Dorsolateral prefrontal cortex (tissue), 122 donors: ENCODE measurements at places on chromosomes 6 and 20.
A peak's percentile ranks its signal among the peaks of the same experiment; 100 is the strongest.

- DNase-seq: no peak
Observed at GRCh38 chr6:7085911-7086310, 21.9 kb upstream of the RREB1 start.

GRCh38 chr6:74510878-74511277 lies 695.0 kb downstream of the COL12A1 start:
- DNase-seq: no peak

GRCh38 chr20:11063444-11063843 lies 389.6 kb upstream of the JAG1 start:
- no peak for DNase-seq

- DNase-seq: no peak
Observed at GRCh38 chr20:40982415-40983145, 46.0 kb upstream of the TOP1 start.

- DNase-seq: no peak
Observed at GRCh38 chr6:10719296-10719963, 3.4 kb upstream of the TMEM14C start.

DNA sequence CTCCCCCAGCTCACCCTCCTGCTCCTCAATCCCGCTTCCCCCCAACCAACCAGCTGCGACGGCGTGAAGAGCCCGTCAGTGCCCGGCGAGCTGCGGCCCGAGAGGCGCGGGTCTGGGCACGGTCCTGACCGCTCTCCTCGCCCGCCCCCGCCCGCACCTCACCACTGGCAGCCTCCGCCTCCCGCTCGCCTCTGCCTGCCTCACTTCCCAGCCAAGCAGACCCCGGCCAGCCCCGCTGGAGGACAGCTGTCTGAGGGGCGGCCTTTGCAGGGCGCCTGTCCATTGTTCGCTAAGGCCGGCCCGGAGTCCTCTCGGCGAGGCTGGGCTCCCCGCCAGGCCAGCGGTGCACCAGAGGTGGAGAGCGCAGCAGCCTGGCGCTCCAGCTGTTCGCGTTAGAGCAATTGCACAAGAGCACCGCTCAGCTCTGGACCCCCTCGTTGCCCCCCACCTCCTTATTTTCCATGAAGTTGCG lies 1.3 kb downstream of the SOBP start:
- peak; percentile 31 for DNase-seq

DNA sequence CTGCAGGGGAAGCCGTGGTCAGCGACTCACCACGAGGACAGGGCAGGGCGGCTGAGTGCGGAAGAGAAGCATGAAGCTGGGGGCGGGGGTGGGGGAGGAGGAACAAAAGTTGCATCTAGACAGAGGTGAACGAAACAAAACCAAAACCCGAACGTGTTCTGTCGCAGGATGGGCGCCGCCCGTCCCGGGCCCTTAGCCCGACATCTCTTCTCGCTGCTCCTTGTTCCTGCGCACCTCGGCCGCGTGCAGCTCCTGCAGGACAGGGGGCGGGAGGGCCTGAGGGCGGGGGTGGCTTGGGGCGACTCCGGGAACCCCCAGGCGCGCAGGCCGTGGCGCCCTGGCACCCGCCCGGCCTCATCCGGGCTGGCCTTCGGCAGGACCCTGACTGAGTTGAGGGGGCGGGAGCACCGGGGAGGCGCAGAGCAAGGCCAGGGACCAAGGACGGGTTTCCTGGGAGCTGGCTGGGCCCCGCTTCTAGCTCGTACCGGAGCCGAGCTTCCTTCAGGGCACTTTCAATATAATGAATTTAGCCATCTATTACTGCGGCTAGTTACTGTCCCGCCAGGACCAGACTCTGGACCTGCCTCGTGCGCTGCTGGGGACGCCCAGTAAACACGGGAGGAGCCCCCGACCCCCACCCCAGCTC lies 12.0 kb downstream of the STMN3 start:
- no peak for DNase-seq

DNA sequence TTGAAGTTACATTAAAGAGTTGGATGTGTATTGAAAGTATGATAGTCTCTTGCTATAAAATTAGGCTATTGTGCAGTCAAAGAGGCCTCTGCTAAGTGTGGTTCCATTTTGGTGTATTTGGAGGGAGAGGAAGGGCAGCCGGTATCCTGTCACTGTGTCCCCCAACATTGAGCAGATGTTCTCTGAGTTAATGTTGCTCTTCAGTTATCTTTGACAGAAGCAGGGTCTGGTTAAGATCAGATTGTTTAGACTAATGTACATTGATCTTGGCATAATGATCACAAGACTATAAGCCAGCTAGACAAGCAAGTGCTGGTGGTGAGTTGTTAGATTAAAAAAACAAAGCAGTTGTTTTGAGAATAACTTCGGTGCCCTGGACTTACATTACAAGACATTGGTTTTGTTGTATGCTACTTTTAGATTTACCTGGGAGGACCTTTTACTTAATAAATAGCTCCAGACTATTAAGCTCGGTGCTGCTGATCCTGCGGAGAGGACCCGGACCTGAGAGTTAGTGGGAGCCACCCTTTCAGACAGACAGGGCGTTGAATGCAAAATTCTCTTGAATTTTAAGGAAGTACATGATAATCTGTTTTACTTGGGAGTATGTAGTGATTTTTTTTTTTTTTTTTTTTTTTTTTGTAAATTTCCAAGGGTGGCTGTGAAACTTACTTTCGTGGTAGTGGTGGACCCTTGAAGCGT lies 97.8 kb downstream of the JARID2 start:
- no peak for DNase-seq

DNA sequence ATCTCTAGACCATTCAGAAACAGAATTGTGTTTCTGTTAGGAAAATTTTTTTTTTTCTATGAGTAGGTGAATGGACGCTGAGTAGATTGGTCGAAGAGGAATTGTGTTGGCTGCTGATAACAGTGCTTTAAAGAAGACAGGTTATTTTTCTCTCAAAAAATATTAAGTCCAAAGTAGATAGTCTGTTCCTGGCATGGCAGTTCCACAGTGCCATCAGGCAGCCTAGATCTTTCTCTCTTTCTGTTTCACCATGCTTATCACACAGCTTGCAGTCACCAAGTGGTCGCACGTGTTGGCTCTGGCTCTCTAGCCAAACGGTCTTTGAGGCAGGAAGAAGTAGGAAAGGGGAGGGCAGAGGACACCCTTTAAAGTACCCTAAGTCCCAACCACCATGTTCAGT lies 22.4 kb upstream of the SERINC3 start:
- DNase-seq: no peak

GRCh38 chr6:9647599-9647998 lies 767.3 kb downstream of the TFAP2A start:
- no peak for DNase-seq

DNA sequence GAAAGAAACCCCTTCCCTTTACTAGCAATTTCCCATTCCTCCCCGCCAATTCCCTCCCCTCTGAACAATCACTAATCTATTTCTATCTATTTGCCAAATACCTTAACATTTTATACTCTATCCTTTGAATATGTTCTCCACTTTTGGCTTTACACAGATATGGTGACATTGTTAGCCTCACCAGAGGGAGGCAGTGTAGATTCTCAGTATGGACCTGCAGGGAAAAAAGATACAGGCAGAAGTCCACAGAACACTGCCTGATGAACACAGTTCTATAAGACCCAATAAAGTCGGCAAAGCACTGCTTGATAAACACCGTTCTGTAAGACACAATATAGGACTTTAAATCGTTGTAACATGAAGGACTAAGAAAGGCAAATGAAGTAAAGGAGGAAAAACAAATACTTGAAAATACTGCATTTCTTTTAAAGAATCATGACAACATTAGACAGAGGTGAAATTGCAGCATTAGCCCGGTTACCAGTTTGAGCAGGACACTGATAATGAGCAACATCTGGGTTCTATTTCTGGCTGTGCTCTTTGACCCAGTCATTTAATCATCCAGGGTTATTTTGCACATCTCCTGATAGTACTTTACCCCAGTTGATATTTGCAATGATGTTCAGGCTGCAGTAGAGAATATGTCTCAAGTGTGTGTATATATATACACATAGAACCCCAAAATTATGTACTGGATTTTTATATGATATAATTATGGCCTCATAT lies 296.8 kb downstream of the UTRN start:
- no peak for DNase-seq

DNA sequence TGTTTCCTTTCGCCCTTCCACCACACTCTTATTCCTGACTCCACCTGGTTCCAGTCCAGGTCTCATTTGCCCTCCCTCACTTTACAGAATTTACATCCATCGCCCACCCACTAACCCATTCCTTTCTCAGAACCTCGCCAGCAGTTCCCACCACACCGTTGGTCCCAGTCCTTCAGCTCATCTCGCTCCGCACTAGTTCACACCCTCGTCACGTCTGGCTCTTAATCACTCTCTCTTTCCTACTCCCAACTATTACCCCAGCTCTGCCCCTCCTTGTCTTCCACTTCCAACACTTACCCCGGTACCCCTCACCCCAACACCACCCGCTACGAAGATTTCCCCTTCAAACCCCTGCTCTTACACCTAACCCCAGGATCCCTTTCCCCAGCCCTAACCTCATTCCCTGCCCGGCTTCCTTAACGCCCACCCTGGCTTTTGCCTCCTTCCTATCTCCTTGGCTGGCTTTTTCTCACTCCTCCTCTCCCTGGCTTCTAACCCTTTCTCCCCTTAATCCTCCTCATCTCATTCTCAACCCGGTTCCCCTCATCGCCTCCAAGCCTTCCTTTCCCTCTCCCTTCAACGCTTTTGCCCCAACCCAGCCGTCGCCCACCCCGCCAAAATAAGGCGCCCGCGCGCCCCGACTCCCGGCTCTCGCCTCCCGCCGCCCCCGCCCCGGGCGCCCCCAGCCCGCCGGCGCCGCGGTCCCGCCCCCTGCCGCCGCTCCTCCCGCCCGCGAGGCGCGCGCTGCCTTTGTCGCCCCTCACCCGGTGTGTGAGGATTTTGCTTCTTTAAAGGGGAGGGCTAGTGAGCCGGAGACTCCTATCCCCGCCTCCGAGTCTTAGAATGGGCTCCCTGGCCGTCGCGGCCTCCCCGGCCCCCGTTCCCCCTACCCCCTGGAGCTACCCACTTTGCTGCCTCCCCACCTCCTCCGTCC lies 542 bp downstream of the USP49 start:
- no peak for DNase-seq

DNA sequence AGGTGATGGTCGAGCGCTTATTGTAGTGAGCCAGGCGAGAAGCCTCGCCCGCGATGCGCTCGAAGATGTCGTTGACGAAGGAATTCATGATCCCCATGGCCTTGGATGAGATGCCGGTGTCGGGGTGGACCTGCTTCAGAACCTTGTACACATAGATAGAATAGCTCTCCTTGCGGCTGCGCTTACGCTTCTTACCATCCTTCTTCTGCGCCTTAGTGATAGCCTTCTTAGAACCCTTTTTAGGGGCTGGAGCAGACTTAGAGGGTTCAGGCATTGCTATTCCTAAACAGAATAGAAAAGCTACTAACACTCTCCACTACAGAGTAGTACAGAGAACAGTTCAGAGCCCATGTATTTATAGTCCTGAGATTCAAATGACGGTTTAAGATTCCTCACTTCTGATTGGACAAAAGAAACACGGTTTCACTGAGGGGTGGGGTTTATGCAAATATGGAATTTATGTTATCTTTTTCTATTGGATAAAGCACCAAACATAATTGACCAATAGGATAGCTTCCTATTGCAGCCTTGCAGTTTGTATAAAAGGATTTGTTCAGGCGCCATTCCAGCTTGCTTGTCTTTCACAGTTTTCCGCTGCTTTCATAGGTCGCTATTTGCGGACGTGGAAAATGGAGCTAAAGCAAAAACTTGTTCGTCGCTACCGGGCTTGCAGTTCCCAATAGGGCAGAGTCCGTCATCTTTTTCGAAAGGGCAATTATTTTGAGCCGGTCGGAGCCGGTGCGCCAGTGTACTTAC lies 43.7 kb upstream of the HFE start:
- DNase-seq: peak; percentile 61

- no peak for DNase-seq
Observed at GRCh38 chr6:129865013-129865412, 3.9 kb upstream of the TMEM244 start.

DNA sequence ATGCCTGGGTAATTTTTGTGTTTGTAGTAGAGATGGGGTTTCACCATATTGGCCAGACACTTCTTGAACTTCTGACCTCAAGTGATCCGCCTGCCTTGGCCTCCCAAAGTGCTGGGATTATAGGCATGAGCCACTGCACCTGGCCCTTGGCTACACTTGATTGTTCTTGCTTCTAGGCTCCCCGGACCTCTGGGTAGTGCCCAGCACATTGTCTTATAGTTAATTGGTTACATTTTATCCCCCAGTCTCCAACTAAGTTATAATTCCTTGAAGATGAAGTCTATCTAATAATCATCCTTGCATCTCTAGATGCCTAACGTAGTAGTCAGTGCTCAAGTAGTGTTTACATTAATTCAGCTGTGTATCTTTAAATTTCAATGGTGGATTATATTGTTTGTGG lies 11.8 kb downstream of the SMPDL3A start:
- no peak for DNase-seq

GRCh38 chr6:99458319-99458718 lies 33.2 kb upstream of the PNISR start:
- DNase-seq: no peak

- no peak for DNase-seq
Observed at GRCh38 chr6:35582315-35582714, 69.6 kb upstream of the TULP1 start.

DNA sequence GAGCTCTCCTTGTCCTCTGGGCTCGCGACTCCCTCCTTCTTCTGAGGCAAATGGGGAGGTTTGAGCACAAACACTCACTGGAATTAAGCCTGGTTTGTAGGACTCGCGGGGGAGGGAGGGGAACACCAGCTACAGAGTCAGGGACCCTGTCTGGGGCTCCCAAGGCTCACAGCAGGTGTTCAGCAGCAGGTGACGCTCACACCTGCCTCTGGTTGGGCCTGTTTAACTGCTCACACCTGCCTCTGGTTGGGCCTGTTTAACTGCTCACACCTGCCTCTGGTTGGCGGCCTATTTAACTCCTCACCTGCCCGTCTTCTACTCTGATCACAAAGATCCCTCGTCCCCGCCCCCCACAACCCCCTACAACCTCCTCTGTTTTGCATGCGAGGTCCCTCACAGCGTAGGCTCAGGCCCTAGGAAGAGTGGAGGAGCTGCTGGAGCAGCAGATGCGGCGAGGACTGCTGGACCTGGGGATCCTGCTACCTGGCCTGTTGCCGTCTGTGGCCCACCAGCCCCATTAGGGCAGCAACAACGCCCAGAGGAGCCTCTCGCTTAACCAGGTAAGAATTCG lies 181.9 kb downstream of the ERMARD start:
- no peak for DNase-seq

DNA sequence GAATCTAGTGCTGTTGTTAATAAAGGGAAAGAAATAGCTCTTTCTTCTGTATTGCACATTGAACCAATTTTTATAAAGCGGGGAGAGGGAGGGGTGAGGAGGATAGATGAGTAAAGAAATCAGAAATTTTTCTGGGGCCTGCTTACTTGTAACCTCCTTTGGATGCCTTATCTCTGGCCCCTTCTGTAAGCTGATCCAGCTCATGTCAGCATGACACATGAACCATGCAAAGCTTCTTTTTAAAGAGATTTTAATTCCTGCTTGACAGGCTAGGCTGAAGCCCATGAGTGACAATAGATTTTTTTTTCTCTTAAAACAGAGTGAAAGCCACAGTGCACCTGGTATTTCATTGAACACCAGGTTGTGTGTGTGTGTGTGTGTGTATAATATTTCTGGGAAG lies 325.3 kb downstream of the PRL start:
- DNase-seq: no peak
